ENCODE measurements at places on chromosomes 7 and 10.

GRCh38 chr7:42476255-42476654 is 239.2 kb upstream of the GLI3 start:
- no peak for DNase-seq

- DNase-seq = no peak
Observed at GRCh38 chr10:131825150-131825848, 75.5 kb upstream of the PPP2R2D start.

GRCh38 chr10:15990535-15991129 is 130.3 kb upstream of the MINDY3 start:
- no peak for DNase-seq

DNA sequence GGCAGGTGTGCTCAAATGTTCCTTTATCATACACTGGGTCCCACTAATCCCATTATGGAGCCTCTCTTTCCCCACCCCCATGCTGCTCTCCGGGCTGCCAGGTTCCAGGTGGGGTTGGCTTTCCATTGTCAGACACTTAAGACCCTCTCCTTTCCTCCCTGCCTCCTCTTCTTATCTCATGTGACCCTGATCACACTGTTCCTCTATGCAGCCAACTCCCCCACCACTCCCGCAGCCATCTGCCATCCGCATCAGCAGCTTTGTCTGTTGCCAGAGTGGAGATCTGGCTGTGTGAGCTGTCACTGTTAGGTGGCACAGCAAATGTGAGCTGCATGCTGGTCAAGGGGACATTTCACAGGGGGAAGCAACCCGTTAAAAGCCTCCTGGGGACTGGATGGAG is 391.4 kb downstream of the TNS3 start:
- DNase-seq = no peak

DNA sequence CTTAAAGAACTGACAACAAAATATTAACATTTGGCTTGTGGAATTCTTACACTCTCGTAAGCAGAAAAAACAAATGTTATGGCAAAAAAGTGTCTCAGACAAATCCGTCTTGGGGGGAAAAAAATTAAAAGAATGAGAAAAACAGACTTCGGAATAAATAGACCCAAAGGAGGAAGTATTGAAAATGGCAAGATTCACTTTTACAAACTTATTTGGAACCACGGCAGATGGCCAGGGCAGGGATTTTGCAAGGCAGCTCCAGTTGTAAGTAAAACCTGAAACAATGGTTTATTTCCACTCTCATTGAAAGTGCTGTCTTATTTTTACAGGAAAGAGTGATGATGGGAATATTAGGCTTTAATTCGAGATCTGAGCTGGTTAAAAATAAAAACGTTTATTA is 1.5 kb upstream of the ZNF438 start:
- DNase-seq = no peak

DNA sequence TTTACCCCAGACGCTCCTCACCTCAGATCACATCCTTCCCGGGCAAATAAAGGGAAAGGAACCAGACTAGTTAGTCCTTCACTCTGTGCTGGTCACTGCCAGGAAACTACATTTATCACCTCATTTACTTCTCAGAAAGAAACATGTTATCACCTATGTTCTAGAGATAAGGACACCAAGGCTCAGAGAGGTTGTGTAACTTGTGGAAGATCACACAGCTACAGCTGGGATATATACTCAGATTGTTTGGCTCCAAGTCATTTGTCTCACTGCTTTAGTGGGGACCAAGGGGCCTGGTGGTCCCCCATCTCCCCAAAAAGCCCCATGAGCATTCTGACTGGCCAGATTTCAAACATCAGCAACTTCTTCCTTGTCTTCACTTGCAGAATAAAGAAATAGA is 17.5 kb upstream of the BTBD16 start:
- no peak for DNase-seq

DNA sequence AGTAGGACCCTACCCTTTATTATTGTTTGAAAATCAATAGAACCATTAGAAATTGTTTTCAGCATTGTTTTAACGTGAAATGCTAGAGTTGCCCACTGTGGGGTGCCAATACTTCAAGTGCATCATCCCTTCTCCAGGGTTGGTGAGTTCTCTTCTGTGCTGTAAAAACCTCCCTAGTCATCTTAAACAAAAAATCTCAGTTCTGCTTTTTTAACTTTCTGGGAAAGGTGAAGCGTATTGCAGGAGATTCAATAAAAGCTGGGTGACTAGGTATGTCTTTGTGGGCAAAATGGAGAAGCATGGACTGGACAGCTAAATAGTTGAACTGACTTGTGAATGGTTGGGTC is 699.1 kb downstream of the SUGCT start:
- DNase-seq = no peak

DNA sequence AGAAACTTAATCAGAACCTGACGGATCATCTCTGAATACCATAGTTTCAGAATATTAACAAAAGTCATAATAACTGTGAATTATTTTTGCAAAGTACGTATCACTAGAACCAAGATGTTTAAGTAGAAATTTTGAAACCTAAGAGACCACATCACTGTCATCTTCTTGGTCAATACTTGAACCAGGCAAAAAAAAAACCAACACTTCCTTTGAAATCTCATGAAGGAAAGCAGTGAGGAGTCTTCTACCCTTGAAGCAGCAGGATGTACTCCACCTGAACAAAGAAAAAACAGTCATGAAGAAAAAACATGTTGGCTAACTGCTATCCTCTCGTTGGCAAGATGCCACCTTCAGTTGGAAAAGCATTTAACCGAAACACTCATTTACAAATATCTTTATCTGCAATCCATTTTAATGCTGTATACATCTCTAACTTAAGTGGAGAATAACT is 82.4 kb downstream of the SRPK2 start:
- no peak for DNase-seq
